ENCODE measurements at places on chromosomes 7 and 10.

DNA sequence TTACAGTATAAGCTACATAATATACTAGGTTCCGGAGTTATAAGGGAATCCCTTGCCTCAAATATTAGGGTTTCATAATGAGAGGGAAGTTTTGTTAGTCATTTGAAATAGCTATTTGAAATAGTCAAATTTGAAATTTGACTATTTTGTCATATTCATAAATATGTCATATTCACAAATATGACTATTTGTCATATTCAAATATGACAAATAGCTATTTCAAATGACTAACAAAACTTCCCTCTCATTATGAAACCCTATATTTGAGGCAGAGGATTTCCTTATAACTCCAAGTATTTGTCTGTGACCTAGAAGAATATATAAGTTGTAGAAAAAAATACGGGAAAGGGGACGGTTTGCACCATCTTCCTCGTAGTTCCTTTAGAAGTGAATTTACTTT lies 76.6 kb downstream of the HDAC9 start:
- no peak for DNase-seq

GRCh38 chr10:113111900-113112853 lies 162.1 kb downstream of the TCF7L2 start:
- peak; percentile 90 for DNase-seq

- DNase-seq: no peak
Observed at GRCh38 chr7:80604436-80604835, 34.0 kb upstream of the CD36 start.

GRCh38 chr10:116464257-116464656 lies 36.6 kb downstream of the PNLIPRP3 start:
- DNase-seq: no peak

- no peak for DNase-seq
Observed at GRCh38 chr7:117402109-117402508, 25.2 kb downstream of the ASZ1 start.

Measured in foreskin fibroblast (primary cell).